Psoas muscle (tissue), 8 donors: ENCODE measurements at places on chromosomes 7 and 10. TPM values are rescaled to one million over a fixed set of nuclear protein-coding genes. Genes with fewer than 3 reads are reported as not detected.

DNA sequence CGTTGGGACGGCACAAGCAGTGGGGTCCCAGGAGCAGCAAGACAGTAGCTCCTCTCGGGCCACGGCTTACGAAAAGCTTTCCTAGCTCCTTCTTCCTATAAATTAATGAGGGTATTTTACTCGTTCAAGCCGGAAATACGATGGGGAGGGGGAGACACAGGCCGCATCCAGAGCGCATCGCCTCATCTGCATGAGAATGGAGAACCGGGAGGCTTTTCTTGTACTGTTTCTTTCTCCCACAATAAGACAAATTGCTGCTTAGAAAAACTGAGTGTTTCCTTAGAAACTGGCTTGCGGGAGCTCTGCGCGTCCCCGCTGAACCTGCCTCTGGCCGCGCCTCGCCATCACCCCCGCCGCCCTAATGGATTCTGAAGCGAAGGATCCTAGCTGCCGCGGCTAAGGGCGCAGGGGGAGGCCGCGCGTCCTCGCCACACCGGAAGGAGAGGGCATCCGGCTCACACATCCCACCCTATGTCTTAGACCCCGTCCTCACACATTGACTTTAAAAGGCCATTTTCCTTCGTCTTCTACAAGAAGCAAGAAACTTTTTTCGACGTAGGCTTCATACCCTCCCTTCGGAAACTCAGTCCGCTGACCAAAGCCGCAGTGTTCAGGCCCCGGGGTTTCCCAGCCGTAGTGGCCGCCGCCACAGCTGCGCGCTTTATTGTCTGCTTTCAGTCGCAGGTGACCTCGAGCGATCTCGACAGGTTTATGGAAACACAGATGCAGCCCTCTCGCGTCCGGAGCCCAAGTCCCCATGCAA is 8.8 kb downstream of the NXPH1 start:
- DNase-seq, result no peak

TUBAL3 gene
- 0.16 TPM for total RNA-seq

DNA sequence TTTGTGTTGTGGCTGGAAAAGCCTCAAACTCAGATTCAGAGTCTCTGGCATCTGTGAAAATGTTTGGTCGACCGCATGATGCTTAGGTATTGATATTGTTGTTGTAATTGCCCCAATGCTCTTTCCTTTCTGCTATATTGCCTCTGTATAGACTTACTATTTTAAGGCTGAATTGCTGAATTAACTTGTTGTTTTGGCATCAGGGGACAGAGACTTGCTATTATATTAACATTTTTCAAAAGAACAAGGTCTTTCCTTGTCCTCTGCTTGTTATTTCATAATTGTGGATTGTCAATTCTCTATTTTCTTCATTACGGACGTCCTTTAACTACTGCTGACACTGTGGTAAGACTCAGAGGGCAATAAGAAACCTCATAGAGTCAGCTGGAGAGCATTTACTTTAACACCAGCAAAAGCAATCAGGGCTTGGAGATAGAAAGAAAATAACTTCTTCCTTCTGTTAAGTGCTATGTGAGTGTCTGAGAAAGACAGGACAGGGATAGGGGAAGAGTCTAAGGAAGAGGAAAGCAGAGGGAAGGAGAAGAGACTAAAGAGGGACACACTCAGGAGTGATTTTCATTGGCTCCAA is 17.6 kb downstream of the CPED1 start:
- no peak for DNase-seq

DNA sequence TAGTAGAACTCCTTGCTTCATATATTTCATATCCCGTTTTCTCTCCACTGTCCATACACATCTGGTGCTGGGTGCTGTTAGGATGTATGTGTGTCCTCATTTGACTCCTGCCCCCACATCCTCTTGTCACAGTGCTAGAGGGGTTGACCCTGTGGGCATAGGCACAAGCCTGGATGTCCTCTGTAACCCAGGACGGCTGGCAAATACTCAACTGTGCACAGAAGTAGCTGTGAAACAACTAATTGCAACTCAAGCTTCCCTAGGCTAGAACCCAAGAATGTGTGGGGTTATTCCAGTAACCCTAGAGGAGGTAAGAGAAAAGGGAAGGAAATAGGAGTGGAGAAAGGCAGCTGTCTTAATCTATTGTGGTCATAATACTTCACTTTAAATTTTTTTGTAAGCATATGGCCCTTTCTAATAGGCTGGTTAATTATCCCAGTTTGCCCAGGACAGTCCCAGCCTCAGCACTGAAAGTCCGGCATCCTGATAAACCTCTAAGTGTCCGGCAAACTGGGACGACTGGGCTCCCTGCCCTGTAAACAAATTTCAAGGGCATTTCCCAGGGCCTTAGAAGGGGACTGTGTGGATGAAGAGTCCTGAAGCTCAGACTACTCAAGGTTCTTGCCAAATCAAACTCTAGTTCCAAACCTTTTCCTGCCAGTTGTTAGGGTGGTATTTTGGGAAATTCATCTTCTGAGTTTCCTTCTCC is 283.2 kb upstream of the CELF2 start:
- no peak for DNase-seq

MAGI2 gene
- total RNA-seq, result 2.5 TPM

EIF5AL1 gene
- total RNA-seq, result 0.90 TPM
